ENCODE measurements at places on chromosomes 4 and X.

DNA sequence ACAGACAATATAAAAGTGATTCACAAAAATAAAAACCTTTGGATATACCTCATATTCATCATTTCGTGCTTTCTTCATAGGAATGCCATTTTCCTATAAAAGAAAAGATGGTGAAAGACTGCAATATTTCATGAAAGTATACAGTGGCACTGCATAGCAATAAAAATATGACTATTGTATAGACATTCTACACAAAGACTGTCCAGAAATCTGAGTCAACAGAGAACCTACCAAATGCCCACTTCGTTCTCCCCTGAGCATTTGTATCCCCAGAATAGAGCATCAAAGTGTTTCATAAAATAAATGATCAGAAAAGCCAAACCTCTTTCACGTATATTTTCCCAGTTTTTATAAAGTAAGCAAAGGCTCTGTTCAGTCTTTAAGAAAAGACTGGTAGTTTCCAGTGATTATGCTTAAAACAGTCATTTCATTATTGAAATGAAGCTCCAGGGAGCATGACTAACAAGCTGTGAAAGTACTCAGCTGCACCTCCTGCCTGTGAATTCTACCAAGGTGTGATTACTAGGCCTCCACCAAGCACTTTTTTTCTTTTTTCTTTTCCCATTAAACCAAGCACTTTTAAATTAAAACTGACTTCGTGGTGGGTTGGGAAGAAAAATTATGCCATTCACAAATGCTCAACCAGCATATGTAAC, 20.2 kb downstream of the PPA2 start:
- no peak for DNase-seq

GRCh38 chr4:152588869-152589268, 53.0 kb upstream of the FBXW7 start:
- no peak for DNase-seq

- no peak for DNase-seq
Observed at GRCh38 chr4:123599061-123599919, 202.7 kb downstream of the SPRY1 start.

GRCh38 chr4:83548151-83548905, 12.4 kb downstream of the GPAT3 start:
- peak; percentile 53 for DNase-seq

DNA sequence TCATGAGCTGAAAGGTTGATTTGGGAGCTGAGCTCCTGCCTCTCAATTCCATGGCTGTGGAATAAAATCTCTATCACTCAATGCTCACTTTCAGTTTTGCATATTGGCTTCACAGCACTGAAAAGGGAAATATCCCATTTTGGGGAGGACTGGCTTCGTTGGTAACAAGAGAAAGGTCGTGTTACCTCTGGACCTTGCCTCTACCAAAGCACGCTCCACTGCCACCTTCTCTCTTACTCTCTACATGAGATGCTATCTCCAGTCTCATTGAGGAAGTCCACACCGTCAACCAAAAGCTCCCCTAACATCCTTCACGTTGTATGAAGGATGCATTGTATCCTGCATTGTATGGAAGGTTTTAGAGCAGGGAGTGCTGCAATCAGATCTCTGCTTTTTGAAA, 195.0 kb upstream of the LDB2 start:
- no peak for DNase-seq

- DNase-seq, result no peak
Observed at GRCh38 chrX:12962041-12962504, 12.8 kb upstream of the TMSB4X start.

GRCh38 chrX:15988661-15989603, 134.3 kb upstream of the AP1S2 start:
- DNase-seq, result peak; percentile 9

GRCh38 chr4:107743532-107743931, 23.5 kb upstream of the PAPSS1 start:
- no peak for DNase-seq

DNA sequence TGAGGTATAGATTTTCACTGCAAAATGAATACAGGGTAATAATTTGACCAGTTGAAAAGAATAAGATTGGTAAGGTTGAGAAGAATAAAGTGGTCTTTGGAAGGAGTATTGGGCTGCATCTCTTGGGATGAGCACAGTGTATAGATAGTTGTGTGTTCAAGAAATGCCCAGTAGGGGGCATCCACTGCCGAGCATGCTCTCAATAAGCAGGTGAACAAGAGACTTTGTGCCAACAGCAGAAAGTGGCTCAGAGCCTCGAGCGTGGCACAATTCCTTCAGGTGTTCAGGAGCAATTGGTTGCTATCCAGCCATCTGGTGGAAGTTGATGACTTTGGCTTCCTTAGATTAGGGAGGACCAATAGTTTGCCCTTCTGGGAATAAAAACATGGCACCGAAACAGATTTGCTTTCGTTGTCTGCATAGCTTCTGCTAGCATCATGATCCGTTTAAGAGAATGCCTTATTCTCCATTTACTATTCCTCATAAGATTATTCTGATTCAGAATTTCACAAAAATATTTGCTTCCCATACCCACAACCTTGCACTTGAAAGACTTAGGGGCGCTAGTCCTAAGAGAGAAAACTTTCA, 258.1 kb upstream of the NEIL3 start:
- peak; percentile 10 for DNase-seq

DNA sequence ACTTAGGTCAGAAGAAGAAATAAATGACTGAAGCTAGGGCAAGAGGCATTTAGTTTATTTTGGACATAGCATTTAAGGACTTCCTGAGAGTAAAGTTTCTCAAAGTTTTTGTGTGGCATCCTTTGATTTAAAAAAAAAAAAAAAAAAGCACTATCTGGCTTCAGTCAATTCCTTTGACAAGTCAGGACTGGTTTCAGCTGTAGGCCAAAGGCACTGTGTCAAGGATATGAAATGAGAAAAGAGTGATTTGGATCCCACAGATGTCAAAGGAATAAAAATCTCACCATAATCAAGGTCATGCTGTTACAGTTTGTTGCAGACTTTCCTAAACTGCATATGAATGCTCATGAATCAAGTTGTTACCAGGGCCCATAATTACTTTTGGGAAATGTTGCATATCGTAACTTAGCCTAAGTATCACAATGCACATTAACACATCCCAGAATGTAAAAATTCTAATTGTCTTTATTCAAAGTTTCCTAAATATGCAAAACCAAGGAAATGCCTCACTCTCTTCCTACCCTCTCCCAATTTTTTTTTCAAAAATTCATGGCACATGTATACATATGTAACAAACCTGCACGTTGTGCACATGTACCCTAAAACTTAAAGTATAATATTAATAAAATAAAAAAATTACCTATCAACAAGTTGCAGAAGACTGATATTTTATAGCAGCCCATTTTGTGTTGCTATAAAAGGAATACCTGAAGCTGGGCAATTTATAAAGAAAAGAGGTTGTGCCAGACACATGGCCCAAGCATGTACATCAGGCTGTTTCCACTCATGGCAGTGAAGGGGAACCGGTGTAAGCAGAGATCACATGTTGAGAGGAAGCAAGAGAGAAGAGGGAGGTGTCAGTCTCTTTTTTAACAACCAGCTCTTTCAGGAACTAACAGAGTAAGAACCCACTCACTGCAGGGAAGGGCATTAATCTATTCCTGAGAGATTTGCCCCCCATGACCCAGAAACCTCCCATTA, 33.7 kb upstream of the ADAMTS3 start:
- DNase-seq, result no peak

- DNase-seq, result no peak
Observed at GRCh38 chrX:11609109-11609508, 56.6 kb downstream of the ARHGAP6 start.

DNA sequence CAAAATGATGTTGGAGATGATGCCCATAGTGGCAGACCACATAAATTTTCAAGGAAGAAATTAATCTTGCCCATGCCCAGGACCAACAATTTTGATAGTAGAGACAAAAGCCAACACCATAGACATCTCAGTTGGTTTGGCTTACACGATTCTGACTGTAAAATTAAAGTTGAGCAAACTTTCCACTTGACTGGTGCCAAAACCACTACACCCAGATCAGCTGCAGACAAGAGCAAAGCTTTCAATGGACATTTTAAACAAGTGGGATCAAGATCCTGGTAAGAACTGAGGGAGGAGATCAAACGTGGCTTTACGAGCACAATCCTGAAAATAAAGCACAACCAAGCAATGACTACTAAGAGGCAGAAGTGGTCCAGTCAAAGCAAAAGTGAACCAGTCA, 90.7 kb downstream of the PAPSS1 start:
- DNase-seq, result no peak

DNA sequence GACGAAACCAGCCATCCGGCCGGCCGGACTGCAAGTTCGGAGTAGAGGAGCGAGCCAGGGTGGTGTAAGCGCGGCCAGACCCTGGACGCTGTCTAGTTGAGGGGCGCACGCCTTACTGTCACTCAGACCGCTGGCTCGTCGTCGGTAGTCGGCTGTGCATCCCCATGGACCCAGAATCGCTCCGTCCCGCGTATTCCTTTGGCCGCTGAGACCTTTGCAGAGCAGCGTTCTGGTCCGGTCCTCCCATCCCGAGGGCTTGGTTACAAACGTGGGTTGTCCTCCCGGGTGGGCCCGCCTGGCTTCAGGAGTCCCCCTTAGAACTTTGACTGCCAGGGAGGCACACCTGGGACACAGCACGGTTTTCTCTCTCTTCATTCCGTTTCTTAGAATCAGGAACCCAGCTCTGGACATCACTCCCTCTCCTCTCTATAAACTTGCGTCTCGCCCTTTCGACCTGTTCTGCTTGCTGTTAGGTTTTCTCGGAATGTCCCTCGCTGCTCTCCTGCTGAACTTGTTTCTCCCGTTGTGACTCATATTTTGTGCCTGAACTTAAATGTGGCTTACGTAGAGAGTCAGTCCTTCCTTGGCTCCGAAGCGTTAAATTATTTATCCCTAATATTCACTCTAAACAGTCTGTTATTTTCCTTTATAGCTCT, 672 bp downstream of the PGM2 start:
- no peak for DNase-seq

GRCh38 chr4:185576962-185577950, 41.9 kb upstream of the PDLIM3 start:
- no peak for DNase-seq

GRCh38 chr4:98530572-98530971, 127.8 kb downstream of the TSPAN5 start:
- DNase-seq, result no peak

DNA sequence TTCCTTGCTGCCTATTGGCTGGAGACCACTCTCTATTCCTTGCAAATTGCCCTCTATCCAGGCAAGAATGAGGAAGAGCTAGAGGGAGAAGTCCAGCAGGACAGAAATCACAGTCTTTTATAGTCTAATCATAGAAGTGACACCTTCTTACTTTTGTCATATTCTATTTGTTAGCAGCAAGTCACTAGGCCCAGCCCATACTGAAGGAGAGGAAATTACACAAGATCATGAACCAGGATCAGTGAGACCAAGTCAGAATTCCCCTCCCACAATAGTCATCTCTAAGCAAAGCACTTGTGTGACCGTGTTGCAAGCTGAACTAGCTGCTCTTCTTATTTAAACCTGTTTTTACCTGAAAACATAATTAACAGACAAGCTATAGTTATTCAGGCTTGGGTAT, 317.7 kb downstream of the INPP4B start:
- DNase-seq, result no peak

DNA sequence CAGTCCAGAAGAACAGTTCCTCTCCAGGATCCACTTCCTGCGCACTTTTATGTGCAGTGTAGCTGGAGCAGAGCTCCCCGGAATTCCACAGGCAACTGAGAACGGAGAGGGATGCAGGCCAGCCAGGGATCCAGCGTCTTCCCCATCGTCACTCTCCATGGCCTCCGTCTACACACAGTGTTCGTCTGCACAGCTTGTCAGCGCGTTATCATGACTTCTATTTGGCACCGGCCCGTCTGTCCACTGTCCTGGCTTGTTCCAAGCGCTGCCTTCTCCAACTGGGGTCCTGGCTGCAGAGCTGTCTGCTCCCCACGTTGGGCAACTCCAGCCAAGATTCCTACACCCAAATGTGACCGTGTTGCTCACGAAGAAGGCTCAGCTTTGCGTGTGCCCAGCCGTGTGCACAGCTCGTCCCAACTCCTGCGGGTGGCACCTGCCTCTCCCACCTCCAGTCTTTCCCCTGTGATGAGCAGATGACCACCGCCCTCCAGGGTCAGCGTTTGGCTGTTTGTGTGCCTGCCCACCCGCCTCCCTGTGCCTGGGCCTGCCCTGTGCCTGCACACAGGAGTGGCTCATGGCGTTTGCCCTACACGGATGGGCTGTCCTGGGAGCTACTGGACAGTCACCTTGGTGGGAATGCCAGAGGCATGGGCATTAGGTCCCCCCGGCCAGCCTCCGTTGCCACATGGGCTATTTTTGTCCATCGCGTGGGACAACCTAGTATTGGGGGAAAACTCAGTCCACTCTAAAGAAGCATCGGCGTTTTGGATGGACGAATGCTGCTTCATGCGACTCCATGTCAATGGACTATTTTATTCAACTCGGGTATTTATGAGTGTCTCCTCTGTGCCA, 2.2 kb upstream of the CTBP1 start:
- DNase-seq, result no peak

DNA sequence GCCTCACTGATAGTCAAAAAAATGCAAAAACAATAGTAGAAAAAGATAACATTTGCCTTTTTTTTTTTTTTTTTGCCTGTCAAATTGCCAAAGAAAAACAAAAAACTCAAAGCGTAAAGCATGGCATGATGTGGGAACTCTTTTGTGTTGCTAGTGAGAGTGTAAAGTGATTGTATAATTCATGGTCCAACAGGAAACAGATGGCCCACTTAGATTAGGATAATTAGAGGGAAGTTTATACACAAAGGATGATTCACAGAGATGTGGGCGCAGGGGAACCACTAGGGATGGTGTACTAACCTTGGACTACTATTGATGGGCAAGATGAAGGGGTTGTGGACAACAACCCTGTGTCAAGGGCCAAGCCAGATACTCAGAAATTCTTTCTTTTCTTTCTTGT, 16.4 kb downstream of the MCUB start:
- DNase-seq, result no peak

DNA sequence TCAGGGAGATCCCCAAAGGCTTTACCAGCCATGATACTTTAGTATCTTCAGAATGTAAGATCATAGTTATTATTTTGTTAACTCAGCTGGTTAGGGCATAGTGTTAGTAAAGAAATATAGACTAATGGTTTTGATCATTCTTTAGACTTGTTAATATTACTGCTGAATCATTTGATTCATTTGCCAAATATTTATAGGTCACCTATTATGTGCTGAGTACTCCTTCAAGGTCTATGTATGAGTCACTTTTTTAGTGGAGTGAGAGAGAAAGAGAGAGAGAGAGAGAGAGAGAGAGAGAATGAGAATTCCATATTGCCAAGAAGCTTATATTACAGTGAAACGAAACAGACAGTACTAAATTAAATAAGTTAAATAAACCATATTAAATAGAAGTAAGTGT, 110.3 kb downstream of the UBE2NL start:
- no peak for DNase-seq

DNA sequence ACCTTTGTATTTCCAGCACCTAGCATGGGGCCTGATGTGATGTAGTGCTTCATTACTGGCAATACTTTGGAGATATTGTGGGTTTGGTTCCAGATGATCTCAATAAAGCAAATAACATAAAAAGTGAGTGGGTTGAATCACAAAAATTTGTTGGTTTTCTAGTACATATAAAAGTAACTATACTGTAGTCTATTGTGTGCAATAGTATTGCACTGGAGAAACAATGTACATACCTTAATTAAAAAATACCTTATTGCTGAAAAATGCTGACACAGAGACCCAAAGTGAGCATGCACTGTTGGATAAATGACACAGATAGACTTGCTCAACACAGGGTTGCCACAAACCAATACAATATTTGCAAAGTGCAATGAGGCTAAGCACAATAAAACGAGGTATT, 17.7 kb upstream of the MGST2 start:
- DNase-seq, result no peak
